ENCODE measurements at places on chromosomes 3 and 15.

DNA sequence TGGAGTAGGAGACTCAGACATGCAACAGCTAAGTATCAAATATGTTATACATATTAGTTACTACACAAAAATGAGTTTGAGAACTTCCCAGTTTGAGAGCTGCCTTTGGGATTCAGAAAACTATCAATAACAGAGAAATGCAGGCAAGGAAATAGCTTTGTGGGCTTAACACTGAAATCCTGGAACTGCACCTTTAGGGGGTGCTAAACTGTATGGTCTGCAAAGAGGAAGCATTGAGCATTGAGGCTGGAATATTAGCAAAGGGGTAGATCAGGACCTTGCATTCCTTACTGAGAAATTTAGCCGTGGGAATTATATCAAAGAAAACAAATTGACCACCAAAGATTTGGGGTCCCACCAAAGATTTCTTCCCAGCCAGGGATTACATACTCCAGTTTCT, 580.0 kb downstream of the ZNF385D start:
- no peak for DNase-seq

DNA sequence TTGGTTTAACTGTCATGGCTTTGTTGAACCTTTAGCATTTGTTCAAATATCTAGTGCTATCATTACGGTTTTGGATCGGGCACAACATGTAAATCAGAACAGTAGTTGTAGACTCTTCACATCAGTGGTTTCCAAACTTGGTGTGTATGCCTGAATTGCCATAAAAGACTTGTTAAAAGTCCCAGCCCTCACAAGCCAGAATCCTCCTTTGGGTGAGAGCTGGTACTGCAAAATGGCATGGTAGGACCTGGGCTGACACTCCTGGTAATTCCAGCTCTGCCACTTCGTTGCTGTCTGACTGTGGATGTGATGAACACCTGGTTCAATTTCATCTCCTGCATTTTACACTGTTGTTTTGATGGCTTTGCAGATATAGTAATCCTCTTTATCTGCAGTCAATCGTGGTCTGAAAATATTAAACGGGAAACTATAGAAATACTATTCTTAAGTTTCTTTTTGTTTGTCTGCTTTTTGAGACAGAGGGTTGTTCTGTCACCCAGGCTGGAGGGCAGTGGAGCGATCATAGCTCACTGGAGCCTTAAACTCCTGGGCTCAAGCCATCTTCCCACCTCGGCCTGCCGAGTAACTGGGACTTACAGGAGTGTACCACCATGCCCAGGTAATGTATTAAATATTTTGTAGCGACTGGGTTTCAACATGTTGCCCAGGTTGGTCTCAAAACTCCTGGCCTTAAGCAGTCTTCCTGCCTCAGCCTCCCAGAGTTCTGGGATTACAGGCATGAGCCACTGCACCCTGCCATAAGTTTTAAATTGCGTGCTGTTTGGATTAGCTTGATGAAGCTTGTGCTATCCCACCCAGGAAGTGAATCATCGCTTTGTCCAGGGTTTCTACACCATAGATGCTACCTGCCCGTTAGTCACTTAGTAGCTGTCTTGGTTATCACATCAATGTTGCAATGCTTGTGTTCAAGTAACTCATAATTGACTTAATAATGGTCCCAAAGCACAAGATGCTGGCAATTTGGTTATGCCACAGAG, 61.6 kb downstream of the RAB7A start:
- DNase-seq: no peak

GRCh38 chr3:161576714-161577510, 80.3 kb downstream of the OTOL1 start:
- no peak for DNase-seq

DNA sequence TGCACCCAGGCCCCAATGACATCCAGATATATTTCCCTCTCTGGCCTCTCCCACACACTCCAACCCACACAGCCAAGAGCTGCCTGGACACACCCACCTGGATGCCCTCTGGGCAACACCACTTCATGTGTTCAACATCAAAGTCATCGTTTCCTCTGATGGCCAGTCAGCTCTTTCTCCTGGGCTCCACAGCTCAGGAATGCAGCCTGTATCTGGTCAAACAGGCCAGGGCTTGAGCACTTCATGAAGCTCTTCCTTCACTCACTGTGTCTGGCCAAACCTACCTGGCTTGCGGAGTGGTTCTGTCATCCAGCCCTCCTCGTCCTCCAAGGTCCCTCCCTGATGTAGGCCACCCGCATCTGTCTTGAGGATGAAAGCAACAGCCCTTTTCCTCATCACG, 35.8 kb upstream of the SLC6A11 start:
- DNase-seq: no peak

- no peak for DNase-seq
These were observed 392.6 kb upstream of the NAALADL2 start for GRCh38 chr3:174466471-174467054.

GRCh38 chr15:31034152-31034551, 42.7 kb upstream of the MTMR10 start:
- DNase-seq: no peak

DNA sequence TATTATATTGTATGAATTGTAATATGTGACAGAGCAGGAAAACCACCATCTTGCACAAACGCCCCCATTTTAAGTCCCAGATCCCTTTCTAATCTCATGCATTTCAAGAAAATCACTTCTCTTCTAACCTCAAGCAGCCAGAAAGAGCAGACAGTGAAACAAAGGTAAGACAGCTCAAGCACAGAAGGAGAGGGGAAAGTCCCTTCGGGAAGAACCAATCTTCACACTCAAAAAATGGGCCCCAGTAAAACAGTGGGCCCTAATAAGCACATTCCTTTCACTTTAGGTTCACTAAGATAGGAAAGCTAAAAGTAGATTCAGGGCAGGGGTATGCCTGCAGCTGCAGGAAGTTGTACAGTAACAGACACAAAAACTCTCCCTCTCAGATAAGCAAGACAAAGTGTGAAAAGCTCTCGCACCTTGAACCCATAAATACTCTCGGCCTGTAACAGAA, 1268.7 kb downstream of the SI start:
- no peak for DNase-seq

DNA sequence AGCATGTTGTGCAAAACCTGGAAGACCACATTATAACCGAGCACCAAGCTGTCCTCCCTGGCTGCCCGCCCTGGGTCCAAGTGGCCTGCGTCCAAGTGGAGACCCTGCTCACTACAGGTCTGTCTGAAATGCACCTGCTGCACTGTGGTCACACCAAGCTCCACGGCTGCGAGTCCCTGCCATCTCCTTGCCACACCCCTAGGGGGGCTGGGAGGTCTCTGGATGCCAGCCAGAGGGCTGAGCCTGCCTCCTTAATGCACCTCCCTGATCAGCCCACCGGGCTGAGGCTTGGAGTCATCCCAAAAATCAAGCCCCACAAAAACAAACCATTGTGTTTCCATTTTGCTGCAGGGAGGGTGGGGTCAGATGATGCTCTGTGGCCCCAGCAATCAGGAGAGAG, 187.1 kb downstream of the MEGF11 start:
- DNase-seq: no peak

GRCh38 chr15:67564968-67565345, 22.5 kb downstream of the MAP2K5 start:
- DNase-seq: no peak

DNA sequence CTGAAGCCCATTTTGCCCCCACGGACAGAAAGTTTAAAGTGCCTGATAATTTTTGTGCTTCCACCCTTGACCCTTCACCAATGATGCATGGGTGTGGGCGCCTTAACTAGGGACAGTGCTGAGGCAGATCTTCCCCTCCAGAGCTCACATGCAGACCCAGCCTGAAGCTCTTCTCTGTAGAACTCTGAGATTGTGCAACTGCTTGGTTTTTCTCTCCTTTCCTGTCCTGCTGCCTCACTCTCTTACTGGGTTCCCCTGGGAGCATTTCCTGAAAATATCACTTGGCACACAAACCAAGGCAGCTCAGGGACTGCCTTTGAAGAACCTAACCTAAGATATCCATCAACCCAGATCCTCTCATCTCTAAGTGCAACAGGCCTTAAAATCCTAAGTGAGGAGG, 220.3 kb upstream of the STT3B start:
- DNase-seq: peak; percentile 18

DNA sequence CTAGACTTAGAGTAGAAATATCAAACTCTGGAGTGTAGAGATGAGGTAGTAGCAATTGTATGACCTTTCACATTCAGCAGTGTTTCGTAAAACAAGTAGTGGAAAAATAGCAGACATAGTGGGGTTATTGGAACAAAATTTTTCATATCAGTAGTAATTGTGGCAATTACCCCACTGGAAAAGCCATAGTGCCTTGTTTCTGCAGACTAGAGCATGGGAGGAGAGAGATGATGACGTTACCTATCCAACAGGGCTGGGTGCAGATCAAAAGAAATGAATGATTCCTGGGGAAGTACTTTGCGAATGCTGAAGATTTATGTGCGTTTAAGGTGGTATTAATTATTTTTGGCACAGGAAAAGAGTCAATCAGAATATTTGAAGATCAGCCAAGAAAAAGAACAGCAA, 147.0 kb upstream of the LRRFIP2 start:
- no peak for DNase-seq

GRCh38 chr3:58419780-58420507, 13.7 kb downstream of the PDHB start:
- peak; percentile 63 for DNase-seq

- DNase-seq: no peak
These were observed 1047.3 kb downstream of the MCTP2 start for GRCh38 chr15:95278532-95279245.

- peak; percentile 10 for DNase-seq
These were observed 152.4 kb downstream of the LEKR1 start for GRCh38 chr3:156978481-156978961.

- DNase-seq: peak; percentile 24
These were observed 70.5 kb upstream of the KLHL25 start for GRCh38 chr15:85865070-85865684.

DNA sequence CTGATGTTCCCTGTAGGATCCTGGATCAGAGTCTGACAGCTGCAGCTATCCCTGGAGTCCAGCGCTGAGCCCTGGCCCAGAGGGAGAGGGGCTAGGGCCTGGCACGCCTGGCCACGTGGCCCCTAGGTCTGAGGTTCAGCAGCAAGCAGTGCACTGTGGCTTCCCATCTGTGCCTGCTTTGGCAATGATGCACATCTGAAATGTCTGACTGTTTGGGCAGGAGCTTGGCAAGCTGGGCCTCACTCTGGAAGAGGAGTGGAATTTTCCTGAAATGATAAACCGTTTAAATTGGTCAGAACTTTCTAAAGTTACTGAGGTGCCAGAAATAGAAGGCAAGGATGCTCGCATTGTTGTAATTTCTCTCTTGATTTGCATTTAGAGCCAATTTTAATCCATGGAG, 48.8 kb upstream of the MRPS22 start:
- DNase-seq: no peak

- peak; percentile 75 for DNase-seq
These were observed 24.9 kb upstream of the RASGRP1 start for GRCh38 chr15:38589502-38589901.

- DNase-seq: no peak
These were observed 293.6 kb downstream of the SHQ1 start for GRCh38 chr3:72554689-72555088.

- DNase-seq: no peak
These were observed 25.0 kb downstream of the MITF start for GRCh38 chr3:69764121-69764741.

GRCh38 chr3:157248590-157249422, 88.9 kb upstream of the CCNL1 start:
- DNase-seq: peak; percentile 95

GRCh38 chr3:42290966-42291714, 25.2 kb upstream of the CCK start:
- no peak for DNase-seq

DNA sequence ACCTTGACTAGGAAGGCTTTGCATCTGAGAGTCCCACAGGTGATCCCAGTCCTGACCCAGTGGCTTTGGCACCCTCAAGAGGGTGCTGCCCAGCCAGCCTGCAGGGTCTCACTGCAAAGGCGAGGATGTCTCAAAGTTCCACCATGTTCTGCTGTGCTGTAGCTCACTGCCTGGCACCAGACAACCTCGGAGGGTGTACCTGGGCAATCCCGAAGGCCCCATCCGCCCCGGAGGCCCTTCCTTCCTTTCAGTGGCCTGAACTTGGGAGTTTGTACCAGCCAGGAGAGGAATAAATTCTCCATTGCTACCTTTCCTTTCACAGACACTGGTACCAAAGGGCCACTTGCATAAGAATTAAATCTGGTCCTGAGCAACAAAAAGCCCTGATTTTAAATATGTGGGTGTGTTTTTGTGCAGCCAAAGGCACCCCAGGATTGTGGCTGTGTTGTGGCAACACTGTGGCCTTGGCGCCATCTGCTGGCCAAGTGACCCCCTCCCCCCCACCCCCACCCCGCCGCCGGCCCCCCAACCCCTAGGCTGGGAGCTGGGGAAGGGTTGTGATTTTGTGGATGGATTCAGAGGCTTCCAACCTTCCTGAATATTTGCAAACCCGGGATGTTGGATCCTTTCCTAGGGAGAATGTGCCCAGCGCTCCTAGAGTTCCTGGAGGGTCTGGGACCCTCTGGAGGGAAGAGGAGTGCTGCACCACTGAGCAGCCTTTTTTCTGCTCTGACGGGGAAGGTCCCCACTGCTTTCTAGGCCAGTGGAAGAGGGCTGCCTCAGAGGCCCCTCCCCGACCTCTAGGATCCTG, 9.7 kb upstream of the PTPN23 start:
- no peak for DNase-seq

DNA sequence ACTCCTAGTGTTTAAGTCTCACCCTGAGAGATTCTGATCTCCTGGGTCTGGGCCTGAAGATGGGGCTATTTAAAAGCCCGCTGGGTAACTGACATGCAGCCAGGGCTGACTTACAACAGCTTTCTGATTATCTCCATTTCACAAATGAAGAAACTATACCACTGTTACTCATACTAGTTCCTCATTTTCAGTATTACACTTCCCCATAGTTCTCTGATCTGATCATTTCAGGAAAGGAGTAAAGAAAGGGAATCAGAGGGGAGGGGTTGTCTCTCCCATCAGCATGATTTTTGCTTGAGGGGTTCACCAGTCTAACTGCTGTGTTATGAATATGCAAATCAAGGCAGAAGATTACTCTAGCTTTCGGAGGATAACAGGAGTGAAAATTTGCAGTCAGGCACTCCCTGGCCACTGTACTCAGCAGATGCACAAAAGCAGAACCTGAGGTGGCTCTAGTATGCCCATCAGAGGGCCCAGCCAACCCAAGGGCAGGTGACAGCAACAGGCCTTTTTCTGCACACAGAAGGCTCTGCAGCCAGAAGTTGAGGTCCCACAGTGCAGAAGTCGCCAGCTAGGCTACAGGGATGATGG, 59.4 kb downstream of the DAPK2 start:
- DNase-seq: no peak
